ENCODE measurements at places on chromosomes 2 and 18. TPM values are rescaled to one million over a fixed set of nuclear protein-coding genes. Genes with fewer than 3 reads are reported as not detected.

ALK gene
- 2.0 TPM for total RNA-seq

TGFA gene
- 14.3 TPM for total RNA-seq

GBX2 gene
- 0.41 TPM for total RNA-seq

UGT1A7 gene
- total RNA-seq, result not detected

GRCh38 chr2:192025637-192026036 lies 169.1 kb downstream of the TMEFF2 start:
- no peak for DNase-seq

GRCh38 chr2:147171941-147172340 lies 672.9 kb upstream of the ACVR2A start:
- DNase-seq, result no peak

DNA sequence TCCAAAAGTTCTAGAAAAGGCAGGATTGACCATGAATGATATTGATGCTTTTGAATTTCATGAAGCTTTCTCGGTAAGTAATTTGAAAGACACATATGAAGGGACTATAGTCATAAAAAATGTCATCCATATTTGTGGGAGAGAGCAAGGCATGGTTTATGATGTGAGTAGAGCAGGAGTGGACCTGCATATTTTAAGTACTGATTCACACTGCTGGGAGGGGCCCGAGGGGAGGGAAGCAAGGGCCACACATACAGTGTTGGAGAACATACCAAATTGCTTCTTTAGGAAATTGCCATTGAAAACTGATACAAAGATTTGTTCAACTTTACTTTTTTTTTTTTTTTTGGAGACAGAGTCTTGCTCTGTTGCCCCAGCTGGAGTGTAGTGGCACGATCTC lies 39.4 kb downstream of the HADHB start:
- DNase-seq, result no peak

DNA sequence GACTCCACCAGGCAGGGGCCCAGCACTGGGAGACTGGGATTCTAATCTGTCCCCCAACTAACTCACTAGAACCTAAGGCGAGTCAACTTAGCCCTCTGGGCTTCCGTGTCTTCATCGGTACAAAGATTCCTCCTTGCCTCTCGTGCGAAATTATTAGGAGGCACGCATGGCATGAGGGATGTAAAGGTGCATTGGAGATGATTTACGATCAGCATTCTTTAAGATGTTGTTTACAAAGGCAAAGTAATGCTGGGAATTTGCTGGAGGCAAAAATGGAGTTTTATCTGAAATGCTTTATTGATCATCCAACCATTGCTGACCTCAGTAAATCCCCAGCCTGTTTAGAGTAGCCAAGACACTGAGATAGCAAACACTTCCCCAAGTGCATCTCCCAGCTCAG lies 171.8 kb upstream of the KLHL29 start:
- no peak for DNase-seq

GRCh38 chr18:6954501-6954900 lies 163.1 kb downstream of the LAMA1 start:
- no peak for DNase-seq

DNA sequence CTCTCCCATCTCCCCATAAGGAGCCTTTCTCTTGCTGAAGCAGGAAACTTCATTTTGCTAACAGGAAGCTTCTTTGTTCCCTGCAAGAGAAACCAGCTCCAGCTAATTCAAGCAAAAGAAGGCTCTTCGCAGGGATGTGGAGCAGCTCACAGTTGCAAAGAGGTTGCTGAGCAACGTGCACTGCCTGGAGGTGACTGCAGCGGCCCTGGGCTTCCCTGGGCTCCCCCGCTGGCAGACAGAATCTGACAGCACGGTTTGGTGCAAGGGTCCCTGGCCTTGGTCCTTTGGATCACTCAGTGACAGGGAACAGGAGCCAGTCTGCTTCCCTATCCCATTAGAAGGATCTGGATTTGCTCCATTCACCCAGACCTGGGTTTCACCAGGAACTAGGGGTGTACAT lies 25.8 kb downstream of the GPR55 start:
- no peak for DNase-seq

DNA sequence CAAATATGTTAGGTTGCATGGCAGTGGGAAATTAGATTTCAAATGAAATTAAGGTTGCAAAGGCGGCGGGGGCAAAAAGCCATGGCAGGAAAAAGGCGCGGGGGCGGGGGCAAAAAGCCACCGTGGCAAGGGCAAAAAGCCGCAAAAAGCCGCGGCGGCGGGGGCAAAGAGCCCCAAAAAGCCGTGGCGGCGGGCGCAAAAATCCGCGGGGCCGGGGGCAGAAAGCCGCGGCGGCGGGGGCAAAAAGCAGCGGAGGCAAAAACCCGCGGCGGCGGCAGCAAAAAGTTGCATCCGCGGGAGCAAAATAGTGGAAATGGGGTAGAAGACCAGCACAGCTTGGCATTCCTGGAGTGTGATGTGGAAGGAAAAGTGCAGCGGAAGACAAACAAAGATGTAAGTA lies 417.1 kb downstream of the ANKRD30B start:
- no peak for DNase-seq

DNA sequence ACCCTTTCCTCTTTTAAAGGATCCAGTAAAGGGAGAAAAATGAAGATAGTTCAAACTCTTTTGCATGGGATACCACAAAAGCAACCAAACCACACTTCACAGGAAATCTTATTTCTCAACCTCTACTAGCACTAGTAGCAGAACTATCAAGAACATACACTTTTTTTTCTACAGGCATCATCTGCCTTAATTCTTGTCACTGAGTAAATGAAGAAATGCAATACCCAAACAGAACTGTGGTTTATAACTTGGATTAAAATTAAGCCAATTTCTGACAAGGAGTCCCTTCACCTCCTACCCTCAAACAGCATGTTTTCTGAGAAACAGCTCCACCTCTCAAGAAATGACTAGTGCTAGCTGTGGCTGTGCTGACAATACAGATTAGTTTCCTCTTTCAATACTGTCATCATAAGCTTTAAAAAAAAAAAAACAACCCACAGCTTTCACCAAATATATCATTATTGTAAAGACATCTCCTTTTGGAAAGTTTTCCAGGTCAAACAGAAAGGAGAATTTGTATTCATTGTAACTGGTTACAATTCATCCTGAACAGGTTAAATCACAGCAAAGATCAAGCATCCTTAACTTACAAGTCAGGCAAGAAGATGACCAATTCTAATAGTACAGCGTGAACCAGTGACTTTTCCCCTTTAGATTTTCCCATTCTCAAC lies 44.4 kb downstream of the PTPN2 start:
- peak; percentile 11 for DNase-seq

DNA sequence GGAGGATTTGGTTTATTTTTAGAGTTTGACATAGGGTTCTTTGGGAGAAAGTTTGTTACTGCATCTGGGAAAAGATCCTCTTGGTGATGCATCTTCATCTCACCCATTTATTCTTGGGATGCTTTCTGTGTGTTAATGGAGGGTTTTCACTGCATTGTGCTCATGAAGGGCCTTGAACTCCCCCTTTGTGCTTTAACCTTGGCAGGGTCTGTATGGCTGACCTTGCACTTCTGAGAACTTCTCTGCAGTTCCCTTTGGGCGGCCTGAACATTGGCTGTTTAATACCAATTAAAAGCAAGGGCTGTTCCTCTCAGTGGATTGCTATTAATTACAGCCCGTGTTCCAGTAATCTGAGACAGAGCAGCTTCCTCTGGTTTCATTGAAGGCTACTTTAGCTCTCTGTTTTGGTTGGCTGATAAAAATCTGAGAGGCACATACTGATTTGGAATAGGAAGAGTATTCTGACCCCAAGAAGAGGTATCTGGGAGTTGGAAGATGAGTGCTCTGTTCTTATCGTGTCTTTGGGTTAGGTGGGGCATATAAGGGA lies 37.5 kb downstream of the FMNL2 start:
- no peak for DNase-seq

DNA sequence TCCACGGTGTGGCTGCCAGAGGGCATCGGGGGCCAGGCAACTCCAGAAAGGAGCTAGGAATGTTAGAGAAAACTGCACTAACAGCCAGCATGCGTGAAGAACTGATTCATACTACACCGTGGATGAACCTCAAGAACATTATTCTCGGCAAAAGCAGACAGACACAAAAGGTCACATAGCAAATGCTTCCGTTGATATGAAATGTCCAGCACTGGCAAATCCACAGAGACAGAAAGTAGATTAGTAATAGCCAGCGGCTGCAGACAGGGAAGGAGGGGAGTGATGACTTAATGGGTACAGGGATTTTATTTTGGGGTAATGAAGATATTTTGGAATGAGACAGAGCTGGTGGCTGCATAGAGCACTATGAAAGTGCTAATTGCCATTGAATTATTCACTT lies 37.4 kb downstream of the SCTR start:
- no peak for DNase-seq

GRCh38 chr2:202377207-202377761 lies 1.2 kb downstream of the BMPR2 start:
- DNase-seq, result peak; percentile 26

DNA sequence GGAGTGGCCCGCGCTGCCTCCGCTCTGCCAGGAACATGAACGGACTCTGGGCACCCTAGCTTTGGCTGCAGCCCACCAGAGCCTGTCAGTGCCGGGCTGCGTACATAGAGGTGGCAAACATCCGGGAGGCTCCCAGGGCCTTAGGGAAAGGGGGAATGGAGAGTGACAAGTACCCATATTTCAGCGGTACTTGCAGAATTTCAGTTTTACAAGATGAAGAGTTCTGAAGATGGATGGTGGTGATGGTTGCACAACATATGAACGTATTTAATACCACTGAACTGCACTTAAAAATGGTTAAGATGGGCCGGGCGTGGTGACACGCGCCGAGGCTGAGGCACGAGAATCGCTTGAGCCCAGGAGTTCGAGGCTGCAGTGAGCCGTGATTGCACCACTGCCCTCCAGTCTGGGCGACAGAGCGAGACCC lies 873 bp downstream of the MTHFD2 start:
- DNase-seq, result no peak

GRCh38 chr18:76707534-76707933 lies 114.8 kb upstream of the ZNF236 start:
- DNase-seq, result no peak

- DNase-seq, result no peak
Measured at GRCh38 chr2:46493971-46494250, 14.5 kb downstream of the TMEM247 start.

DNA sequence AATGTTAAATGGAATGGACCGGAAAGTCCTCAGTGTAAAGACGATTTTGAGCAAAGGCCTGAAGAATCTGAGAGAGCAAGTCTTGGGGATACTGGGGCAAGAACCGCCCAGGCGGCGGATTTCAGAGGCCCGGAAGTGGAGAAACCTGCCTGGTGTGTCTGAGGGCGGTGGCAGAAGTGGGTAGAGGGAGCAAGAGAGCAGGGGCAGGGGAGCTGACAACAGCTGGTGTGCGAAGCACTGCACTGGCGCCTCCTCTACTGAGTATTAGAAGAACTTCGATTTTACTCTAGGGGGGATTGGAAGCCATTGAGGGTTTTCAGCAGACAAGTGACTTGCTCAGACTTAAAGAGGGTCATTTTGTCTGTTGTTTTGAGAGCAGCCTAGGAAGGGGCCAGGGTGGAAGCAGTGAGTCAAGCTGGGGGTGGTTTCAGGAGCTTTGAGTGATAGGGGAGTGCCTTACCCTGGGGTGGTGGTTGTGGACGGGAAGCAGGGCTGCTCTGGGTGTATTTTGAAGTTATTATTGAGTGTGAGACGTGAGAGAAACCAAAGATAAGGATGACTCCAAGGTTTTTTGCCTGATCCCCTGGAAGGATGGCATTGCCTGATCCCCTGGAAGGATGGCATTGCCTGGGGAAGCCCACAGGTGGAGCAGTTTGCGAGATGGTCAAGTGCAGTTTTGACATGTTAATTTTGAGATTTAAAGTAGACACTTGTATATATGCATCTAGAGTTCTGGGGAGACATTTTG lies 52.5 kb downstream of the ZNF236 start:
- no peak for DNase-seq

DNA sequence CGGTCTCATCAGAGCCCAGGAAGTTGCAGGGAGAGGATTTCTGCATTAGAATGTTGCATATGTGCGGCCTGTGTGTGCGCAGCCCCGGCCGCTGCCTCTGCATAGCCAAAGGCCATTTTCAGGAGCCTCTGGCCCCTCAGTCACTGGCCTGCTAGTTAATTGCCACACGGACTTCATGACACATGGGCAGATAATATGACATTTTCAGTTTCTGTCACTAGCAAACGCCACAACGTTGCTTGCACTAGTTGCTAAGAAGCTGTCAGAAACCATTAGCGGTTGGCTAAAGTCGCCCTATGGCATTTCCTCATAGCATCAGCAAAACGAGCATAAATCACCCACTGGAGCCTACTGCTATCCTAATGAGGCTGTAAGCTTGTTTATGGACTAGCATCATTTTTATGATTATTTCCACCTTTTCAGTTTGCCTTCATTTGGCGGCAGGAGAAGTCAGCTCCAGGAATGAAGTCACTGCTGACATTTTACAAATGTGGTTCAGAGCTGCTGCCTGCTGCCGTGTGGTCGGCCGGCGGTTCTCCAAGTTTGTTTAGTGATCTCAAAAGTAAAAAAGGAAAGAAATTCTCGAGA lies 73.7 kb downstream of the MEIS1 start:
- no peak for DNase-seq

DNA sequence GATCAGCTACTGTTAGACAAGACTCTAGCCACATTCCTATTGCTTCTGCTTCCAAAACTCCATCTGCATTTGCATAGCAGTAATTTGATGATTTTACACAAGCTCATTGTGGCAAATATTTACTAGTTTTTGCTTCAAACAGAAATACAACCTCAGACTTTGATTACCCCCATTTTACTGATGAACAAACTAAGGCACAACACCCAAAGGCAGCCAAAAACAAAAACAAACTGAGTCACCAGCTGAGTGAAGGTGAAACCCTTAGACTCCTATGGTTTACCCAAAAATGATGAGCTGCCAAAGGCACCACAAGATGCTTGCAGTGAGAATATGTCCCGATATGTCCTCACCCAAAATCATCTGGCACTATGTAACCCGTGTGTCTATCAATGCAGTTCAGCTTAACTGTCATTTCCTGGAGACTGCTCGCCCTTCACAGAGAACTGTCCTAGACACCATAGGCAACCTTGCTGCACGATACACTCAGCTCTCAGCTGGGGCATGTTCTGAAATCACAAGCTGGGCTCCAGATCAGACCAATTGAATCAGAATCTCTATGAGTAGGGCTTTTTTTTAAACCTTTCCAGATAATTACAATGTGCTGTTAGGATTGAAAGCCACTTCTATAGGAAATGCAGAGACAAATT lies 4.1 kb upstream of the EVA1A start:
- no peak for DNase-seq

- DNase-seq, result no peak
Measured at GRCh38 chr2:108565778-108566375, 31.6 kb downstream of the LIMS1 start.

Measured in frontal cortex (tissue), 4 donors.